ENCODE measurements at places on chromosomes 12 and 14. TPM values are rescaled to one million over a fixed set of nuclear protein-coding genes. Genes with fewer than 3 reads are reported as not detected.

Gene KRT83
- total RNA-seq, result not detected

Gene OAS2
- 2.6 TPM for total RNA-seq

Gene HRK
- 0.21 TPM for total RNA-seq

Gene METTL17
- total RNA-seq, result 57.3 TPM

Gene CABP1
- total RNA-seq, result 0.51 TPM

Gene AVPR1A
- 27.1 TPM for total RNA-seq

Gene SIX4
- total RNA-seq, result 30.6 TPM

Gene NKX2-8
- total RNA-seq, result not detected

Gene TPPP2
- not detected for total RNA-seq

Gene KRT86
- total RNA-seq, result not detected

Gene AQP2
- not detected for total RNA-seq

Gene RFX4
- 0.21 TPM for total RNA-seq

Gene PPFIA2
- total RNA-seq, result 3.1 TPM

Gene BCL2L2
- total RNA-seq, result 24.1 TPM

Gene POLE2
- 8.0 TPM for total RNA-seq

Gene ASCL1
- total RNA-seq, result not detected

Gene TAS2R43
- 20.5 TPM for total RNA-seq

Gene PAX9
- 31.5 TPM for total RNA-seq

Gene GCN1
- 68.3 TPM for total RNA-seq

Gene IL26
- total RNA-seq, result not detected

Gene SLC25A47
- total RNA-seq, result not detected

Gene RILPL1
- 12.5 TPM for total RNA-seq

Gene SMIM41
- 0.82 TPM for total RNA-seq

Gene SERPINA1
- total RNA-seq, result 2.5 TPM

Gene TARBP2
- total RNA-seq, result 16.1 TPM

Gene TMEM179
- total RNA-seq, result 0.72 TPM

Gene IL23A
- not detected for total RNA-seq

Gene ST8SIA1
- total RNA-seq, result 10.2 TPM

Gene PTPRQ
- total RNA-seq, result 0.21 TPM

Gene ZFP36L1
- 282 TPM for total RNA-seq

Gene MMP17
- total RNA-seq, result 6.8 TPM

Gene UBC
- 960 TPM for total RNA-seq

Gene PCED1B
- 0.31 TPM for total RNA-seq
